ENCODE measurements at places on chromosomes 3 and 15.

- no peak overlapping the region for H3K4me3 ChIP-seq
- H3K36me3 ChIP-seq, result no peaks in the 10 kb centered on the region
- no peak overlapping the region for H3K27ac ChIP-seq
- H3K27me3 ChIP-seq, result no peaks in the 10 kb centered on the region
- no peak for DNase-seq
- peaks cover 22% of the 10 kb centered on the region for H3K4me1 ChIP-seq
Observed at GRCh38 chr3:197227780-197228574, 70.4 kb downstream of the DLG1 start.

DNA sequence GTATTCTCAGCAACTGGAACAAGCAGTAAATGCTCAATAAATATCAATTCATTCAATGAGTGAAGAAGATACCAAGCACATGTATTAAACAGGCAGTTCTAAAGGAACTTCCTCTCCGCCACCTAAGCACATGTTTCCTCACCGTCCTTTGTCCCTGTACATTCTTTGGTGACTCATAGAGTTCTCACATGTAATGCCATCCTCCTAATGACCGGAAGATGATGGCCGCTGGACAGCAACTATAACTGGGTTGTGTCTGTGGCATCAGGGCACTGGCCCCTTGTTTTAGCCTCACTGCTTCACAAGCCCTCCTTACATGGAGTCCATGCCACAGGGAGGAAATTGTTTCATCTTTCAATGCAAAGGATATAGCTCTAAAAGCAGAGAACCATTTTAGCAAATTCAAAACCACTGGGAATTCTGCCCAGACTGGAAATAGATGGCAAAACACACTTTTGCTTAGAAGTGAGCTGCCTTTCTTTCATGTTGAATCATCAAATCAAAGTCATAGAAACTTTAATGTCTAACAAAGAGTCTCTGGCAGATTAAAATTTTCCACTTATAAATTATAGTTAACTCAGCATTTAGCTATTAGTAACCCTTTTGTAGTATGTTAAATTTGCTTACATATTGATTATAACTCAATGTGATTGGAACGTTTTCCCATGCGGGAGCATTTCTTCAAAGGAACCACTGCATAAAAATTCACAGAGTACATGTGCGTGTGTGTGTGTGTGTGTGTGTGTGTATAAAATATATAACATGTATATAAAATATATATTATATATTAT is 74.1 kb downstream of the GAP43 start:
- no peak for DNase-seq
- no peak overlapping the region for H3K4me3 ChIP-seq
- H3K36me3 ChIP-seq, result no peaks in the 10 kb centered on the region
- H3K27ac ChIP-seq, result no peak overlapping the region

- H3K36me3 ChIP-seq, result no peaks in the 10 kb centered on the region
- peaks cover 18% of the 10 kb centered on the region for H3K4me1 ChIP-seq
- DNase-seq, result no peak
- no peak overlapping the region for H3K27ac ChIP-seq
Observed at GRCh38 chr3:24302396-24302795, 192.3 kb downstream of the THRB start.

- peak overlapping the region; percentile 81 for H3K27ac ChIP-seq
- DNase-seq, result no peak
- peak overlapping the region; percentile 61 for H3K4me3 ChIP-seq
- H3K4me1 ChIP-seq, result peaks cover 20% of the 10 kb centered on the region
- H3K36me3 ChIP-seq, result no peaks in the 10 kb centered on the region
- H3K27me3 ChIP-seq, result no peaks in the 10 kb centered on the region
Observed at GRCh38 chr3:183446838-183447205, 18.4 kb upstream of the MCF2L2 start.
